ENCODE measurements at places on chromosomes 12 and 14.

GRCh38 chr12:102542816-102543440 lies 62.6 kb upstream of the IGF1 start:
- no peak for DNase-seq

DNA sequence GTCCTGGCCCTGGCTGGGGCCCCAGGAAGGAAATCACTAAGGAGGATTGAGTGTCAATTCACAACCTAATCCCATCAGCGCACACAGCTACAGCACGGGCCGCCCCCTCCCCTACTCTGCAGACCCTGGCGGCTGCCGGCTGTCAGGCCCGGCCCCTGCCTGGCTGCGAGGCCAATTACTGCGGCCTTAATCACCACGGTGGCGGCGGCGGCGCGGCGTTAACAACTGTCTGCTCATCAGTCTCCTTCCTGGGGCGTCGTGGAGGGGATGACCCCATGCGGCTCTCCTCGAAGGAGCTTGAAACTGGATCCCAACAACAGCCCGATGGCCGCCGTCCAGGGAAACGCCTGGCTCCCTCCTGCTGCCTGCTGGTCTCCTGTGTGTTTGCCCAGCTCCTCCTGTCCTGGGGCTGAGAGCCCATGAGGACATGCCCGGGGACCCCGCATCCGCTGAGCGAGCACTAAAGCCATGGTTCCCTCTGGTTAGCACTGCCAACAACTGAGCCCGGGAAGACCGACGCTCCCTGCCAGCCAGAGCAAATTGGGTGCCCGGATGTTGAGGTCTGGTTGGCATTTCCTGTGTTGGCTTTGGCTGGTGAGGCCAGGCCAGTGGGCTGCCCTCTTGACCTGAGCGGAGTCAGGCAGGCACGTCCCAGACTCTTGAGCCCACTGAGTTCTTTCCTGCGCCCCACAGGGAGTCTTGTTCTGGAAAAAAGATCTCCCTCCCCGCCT lies 21.8 kb upstream of the EIF2B2 start:
- DNase-seq: no peak

DNA sequence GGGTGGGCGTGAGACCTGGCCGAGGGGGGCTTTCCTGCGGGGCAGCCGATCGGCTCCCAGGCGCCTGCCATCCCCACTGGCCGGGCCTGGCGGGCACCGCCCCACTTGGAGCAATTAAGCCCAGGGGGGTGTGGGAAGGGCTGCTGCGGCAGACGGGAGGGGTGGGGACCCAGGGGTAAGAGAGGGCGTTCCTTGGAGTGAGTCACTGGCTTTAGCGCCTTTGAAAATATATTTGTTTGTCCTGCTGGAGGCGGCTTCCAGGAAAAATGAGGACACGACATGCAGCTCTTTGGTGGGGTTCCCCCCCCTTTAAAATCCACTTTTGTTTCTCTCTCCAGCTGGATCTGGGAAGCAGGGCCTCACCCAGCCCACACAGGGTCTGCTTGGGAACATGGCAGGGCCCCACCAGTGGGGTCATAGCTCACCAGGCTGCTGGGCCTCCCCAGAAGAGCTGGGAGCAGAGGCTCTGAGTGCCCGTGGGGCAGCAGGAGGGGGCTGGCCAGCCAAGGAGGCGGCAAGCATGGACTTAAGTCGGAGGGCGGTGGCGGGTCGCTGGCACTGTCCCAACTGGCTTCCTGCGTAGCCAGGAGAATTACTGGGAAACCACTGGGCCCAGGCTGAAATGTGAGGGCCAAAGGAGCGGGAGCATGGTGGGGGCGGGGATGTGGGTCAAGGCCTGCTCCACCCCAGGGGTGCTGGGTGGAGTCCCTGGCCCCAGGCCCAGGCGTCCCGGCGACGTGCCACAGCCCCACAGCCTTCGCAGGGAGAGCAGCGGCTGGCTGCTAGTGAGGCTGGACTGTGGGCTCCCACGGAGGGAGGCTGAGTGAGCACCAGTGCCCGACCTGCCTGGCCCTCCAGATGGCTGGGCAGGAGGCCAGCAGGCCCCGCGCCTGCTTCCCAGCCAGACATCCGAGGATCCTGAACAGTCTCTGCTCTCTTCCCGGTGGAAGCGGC lies 128.0 kb downstream of the RFLNA start:
- DNase-seq: no peak

DNA sequence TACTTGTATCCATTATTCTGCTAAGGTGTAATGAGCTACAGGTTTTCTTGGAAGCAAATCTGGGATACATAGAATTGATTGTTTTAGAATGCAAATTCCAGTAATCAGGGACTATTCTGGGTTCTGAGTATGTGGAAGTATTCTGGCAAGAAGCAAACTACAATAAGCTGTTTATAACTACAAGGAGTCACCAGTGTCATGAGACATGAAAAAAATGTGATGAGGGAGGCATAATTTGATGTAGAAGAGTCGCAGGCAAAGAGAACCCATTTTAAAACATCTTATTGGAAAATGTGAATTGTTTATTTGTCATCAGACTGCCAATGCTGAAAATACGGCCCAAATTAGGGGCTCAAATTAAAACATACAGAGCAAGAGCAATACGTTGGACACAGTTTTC lies 321.8 kb upstream of the E2F7 start:
- DNase-seq: no peak

DNA sequence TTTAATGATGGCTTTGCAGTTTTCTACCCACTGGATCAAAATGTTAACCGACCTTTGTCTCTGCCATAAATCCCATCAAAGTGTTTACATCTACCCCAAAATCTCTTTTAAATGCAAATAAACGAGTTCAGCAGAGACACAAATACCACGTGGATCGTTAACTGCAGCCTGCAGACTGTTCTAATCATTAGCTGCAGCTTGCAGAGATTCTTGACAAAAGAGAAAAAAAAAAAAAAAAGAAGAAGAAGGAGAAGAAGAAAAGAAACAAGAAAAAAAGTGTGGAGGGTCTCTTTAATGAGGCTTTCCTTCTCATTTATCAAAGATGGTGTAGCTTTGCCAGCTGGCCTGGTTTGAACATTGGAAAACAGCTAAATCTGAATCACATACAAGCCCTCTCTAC lies 275.7 kb downstream of the NEDD1 start:
- DNase-seq: no peak

- no peak for DNase-seq
Observed at GRCh38 chr14:39860596-39861228, 428.5 kb upstream of the FBXO33 start.

All from CD4-positive, alpha-beta T cell (primary cell).